ENCODE measurements at places on chromosomes 12 and 14.

- no peak for DNase-seq
These were observed 225.3 kb upstream of the ATP2B1 start for GRCh38 chr12:89933911-89934310.

DNA sequence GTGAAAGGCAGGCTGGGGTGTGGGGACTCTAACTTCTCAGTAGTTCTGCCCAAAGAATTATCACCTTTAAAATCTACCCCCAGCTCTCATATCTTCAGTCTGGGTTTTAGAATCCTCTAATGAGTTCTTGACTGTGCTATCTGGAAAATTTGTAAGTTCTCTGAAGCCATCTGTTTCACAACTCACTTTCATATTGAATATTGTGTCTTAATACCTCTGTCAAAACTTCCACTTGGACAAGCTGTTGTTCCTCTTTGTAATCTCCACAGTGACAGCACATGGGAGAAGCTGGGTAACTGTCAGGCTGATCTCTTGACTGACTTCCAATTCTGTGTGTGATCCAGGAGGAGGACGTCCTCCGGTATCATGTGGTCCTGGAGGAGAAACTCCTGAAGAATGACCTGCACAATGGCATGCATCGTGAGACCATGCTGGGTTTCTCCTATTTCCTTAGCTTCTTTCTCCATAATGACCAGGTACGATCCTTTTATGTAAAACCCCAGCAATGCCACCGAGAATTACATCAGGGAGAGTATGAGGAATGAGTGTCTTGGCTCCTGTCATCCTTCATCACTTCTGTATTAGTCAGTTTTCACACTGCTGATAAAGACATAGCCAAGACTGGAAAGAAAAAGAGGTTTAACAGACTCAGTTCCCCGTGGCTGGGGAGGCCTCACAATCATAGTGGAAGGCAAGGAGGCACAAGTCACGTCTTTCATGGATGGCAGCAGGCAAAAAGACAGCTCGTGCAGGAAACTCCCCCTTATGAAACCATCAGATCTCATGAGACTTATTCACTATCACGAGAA is 111.9 kb downstream of the STAB2 start:
- DNase-seq = no peak

DNA sequence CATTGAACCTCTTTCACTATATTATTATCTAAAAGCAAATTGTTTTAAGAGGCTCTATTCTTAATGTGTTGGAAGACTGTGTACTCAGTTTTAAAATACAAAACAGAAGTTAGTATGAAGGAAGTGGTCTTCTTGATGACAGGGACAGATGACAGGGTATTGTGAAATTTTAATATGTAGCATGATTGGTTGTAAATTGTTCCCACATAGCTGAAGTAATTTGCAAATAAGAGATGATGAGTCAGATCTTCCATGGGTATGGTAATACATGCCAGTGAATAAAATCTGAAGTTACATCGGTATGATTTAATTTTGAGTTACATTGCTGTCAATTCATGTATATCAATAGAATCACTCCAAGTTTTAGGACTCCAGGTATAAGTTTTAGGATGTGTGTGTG is 454.8 kb downstream of the AEBP2 start:
- no peak for DNase-seq

DNA sequence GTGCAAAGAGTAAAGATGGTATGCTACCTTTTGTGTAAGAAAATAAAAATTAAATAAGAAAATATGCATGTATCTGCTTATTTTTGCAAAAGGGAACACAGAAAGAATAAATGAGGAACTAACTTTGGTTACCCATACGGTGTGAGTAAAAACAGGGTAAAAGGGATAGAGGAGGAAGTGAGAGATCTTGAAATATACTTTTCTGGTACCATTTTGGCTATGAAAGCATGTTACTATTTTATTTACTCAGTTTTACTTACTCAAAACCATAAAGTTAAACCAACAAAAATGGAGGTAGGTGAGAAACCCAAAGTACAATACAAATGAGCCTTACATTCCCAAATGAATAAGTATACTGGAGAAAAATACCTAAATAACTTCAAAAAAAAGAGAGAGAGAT is 122.0 kb upstream of the EGLN3 start:
- no peak for DNase-seq

GRCh38 chr14:86414146-86414545 is 884.2 kb downstream of the FLRT2 start:
- DNase-seq = no peak

DNA sequence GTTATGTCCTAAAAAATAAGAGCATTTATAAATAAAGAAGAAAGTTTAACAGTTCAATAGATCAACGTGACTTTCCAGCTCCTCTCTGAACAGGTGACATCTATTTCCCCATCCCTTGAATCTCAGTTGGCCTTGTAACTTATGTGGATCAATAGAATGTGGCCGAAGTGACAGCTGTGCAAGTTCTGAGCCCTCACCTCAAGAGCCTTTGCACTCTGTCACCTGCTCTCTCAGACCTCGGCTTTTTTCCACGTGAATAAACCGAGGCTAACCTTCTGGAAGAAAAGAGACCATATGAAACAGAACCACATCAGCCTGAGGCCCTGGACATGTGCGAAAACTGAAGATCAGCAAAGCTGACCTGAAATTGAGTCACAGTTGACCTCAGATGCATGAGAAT is 253.0 kb downstream of the DAD1 start:
- no peak for DNase-seq

DNA sequence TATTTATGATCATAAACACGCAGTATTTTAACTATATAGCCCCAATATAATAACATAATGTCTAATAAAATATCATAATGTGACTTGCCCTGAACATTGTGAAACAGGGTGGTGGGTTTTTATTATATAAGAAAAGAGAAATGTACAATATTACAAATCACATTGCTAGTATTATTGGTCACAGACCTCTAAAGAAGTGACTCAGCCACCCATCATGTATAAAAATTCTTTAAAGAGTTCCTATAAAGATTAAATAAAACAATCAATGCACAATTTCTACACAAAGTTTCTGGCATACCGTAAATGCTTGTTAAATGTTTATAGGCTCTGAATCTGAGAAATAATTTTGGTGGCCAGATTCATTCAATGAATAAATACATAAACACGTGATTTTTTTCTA is 28.9 kb downstream of the ABCC9 start:
- no peak for DNase-seq

DNA sequence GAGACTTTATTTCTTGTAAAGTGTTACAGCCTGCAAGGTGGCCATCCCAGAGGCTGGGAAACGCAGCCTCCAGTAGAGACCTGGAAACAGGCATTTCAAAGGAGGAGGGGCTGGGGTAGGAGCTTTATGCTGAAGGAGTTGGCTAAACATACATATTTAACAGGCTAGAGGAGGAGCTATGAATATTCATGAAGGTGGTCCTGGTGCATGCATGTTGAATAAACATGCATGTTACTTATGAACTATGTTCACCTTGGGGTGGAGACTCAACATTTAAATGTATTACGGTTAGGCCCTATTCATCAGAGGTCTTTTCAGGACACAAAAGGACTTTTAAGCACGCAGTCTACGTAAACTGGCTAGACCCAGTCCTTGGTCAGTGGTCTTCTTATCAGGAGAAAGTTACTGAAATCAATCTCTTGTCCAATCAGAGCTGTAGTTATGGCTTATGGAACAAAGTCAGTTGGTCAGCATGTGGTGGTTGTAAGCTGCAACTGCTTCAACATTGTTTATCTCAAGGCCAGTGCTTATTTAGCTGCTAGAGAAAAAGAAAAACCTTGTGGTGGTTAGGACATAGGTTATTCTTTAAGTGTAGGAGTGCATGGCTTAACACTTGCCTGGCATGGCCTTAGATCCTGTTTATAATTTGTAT is 11.4 kb upstream of the ARF6 start:
- no peak for DNase-seq

GRCh38 chr14:35355981-35356841 is 48.3 kb downstream of the NFKBIA start:
- DNase-seq = no peak
